ENCODE measurements at places on chromosomes 11 and 22.

GRCh38 chr11:60992842-60993409 lies 21.4 kb downstream of the CD6 start:
- DNase-seq, result no peak

- DNase-seq, result no peak
Observed at GRCh38 chr11:46321757-46322156, 25.5 kb upstream of the DGKZ start.

DNA sequence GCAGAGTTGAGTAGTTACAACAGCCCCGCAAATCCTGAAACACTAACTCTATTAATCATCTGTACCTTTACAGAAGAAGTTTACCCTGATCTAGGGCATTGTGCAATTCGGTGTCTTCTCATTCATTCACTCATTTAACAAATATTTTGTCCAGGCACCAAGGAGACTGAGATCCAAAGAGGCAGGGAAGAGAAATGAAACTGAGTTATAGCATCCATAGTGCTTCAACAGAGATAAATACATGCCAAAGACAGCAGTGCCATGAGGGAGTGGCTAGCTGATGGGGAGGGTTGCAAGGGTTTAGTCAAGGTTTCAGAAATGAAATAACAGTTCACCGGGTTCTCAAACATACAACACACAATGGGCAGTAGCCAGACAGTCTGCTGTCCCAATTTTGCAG lies 40.2 kb upstream of the MTNR1B start:
- no peak for DNase-seq

DNA sequence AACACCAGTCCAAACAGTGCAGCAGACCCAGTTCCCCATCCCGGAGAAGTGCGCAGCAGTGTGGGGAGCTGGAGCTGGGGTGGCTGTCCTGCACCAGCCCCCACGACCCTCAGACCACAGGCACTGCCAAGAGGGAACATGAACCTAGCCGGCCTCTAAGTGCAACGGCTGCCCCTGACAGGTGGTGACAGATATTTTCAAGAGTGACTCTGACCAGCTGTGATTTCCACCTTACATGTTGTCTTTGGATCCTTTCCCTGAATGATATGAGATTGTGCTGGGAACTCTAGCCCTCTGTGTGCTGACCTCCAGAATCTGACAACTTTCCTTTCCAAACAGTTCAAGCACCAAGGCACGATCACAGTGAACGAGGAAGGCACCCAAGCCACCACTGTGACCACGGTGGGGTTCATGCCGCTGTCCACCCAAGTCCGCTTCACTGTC lies 12.6 kb downstream of the SERPIND1 start:
- DNase-seq, result no peak

DNA sequence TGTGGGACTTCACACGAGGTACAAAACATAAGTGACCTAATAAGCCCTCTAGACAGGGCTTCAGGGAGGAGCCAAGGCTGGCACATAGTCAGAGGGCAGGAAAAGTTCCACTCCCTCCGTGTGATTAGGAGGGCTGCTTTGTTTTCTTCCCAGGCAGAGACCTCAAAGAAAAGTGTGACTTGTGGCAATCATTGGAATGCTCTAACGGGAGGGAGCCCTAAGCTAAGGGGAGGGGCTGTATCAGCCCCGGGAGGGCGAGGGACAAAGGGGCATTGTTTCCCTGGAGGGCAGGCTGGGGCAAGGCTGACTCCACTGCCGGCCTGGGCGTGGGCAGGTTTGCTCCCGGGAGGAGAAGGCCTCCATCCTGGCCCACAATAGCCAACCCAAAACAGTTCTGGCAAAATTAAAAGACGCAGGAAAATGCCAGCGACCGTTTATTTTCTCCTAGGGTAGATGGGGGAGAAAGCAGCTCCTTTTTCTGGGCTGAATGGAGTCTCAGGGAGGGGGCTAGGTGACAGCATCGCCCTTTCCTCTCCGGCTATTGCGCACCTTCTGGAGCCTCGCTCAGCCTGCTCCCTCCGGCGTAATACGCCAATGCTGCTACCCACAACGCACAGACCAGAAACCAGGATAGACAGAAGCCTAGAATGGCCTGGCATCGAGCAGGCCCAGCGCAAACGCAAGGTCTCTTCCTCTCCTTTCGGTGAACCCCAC lies 60.2 kb downstream of the ENDOD1 start:
- DNase-seq, result no peak

DNA sequence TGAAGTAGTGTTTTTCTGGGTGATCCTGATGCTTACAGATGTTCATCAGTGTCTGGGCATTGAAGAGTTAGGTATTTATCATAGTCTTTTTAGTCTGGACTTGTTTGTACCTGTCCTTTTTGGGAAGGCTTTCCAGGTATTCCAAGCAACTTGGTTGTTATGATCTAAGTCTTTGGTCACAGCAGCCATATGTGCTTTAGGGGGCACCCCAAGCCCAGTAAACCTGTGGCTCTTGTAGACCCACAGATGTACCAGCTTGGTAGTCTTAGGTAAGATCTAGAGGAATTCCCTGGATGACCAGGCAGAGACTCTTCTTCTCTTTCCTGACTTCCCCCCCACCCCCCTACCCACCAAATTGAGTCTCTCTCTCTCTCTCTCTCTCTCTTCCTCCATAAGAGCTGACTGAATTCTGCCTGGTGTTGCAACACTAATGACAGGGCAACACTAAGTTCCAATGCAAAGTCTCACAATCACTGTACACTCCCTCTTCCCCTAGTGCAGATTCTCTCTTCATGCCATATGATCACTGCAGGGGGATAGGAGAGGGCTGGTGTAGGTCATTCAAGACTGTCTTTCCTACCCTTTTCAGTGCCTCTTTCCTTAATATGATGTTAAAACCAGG lies 24.5 kb upstream of the MMP8 start:
- DNase-seq, result no peak

- no peak for DNase-seq
Observed at GRCh38 chr22:48528221-48528915, 1299.3 kb downstream of the BRD1 start.

GRCh38 chr11:109512249-109512648 lies 90.3 kb downstream of the C11orf87 start:
- DNase-seq, result no peak

- no peak for DNase-seq
Observed at GRCh38 chr11:86548271-86548917, 124.0 kb downstream of the ME3 start.

GRCh38 chr22:50548040-50548920 lies 2.6 kb downstream of the KLHDC7B start:
- no peak for DNase-seq

DNA sequence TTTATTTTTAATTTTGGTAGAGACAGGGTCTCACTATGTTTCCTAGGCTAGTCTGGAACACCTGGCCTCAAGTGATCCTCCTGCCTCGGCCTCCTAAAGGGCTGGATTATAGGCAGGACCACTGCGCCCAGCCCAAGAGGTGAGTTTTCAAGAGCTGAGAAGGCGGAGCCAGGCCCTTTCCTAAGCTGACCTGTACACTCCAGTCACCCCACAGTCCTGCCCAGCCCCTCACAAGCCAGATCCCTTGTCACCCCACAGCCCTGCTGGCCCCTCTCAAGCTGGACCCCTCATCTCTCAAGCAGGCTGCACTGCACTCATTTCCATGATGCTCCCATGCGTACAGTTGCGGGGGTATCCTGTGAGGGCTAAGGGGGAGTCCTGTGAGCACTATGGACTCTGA lies 2.9 kb downstream of the DENND6B start:
- no peak for DNase-seq

DNA sequence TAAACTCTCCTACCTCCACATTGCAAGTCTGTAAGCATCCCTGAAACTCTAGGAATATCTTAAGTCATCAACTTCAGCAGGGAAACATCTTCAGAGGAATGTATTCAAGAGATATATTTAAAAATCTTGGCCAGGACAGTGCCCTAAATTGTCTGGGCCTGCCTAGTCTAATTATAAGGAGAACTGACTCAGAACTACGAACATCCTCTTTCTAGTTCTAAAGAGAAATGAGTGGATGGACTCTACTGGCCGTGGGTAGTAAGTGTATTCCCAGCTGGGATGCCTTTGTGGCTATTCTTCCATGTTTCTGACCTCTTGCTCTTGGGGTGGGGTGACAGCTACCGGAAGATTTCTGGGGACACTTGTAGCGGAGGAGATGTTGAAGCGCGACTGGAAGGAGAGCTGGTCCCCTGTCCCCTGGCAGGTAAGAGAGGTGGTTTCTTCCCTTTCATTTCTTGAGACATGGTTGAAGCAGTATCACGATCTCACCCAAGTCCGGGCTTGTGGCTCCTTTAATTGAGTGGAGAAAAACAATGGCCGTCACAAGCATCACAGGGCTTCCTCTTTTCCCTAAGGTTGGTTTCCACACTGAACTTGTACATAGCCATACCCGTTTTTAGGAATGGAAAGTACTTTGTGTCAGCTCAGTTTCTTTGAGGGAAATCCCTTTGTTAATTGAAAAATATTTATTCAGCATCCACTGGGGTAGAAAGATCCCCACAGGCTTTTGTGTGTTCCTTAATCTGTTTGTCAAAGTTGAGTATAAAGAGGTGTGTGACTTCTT lies 97.7 kb upstream of the SORL1-AS1 start:
- no peak for DNase-seq

DNA sequence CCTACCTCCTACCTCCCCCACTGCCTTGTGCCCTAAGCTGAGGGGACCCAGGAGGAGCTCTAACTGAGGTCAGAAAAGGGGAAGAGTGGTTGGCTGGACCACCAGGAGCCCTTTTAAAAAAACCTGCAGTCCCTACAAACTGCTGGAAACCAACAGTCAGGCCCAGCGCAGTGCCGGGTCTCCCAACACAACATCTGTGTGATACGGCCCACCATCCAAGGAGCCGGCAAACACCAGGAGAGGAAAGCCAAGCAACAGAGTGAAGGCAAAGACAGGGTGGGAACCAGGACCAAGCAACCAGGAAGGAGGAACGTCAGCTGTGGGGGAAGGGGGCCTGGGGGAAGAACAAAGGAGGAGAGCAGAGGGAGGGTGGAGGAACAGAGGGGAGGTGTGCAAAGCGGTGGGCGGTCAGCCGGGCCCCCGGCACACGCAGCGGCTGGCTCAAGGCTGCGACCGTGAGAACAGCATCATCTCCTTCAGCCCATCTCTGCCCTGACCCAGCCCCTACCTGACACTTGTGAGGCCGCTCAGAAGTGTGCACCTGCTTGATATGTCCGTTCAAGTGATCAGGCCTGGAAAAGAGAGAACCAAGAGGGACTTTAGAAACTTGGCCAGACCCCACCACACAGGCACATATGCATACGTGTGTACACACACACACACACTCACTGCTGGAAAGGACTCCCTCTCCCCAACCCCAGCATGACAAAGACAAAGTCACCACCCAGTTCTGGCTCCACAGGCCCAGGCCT lies 3.6 kb downstream of the PATZ1 start:
- DNase-seq, result no peak

DNA sequence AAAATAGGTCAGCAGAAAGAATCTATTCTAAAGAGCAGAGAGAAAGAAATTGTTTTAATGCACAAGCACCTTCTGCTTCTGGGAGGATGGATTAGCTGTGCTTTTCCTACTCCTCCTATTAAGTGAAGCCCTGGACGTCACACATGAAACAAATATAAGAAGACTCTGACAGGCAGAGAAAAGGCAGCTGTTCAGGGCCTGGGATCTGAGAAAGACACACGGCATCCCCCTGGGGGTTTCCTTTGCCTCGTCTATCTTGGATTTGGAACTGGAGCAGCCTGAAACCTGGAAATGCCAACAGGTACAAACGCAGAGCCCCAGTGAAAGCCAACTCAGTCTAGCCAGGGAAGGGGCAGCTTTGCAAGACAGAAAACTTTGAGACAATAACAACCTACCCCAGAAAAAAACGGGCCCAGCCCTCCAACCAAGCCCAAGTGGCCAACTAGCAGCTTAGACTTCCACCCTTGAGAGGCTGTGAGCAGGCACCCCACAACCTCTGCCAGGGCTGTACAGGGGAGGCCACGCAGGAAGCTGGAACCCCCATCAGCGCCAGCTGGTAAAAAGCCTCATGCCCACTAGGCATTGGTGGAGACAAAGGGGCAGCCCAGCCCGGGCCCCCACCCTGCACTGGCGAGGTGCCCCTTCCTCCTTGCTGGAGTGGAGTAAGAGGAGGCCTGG lies 7.3 kb downstream of the CERK start:
- no peak for DNase-seq

GRCh38 chr11:19080579-19080993 lies 20.1 kb upstream of the MRGPRX2 start:
- no peak for DNase-seq

- DNase-seq, result no peak
Observed at GRCh38 chr11:79564288-79564925, 123.6 kb upstream of the TENM4 start.

- no peak for DNase-seq
Observed at GRCh38 chr11:36469063-36469462, 41.0 kb downstream of the TRAF6 start.

DNA sequence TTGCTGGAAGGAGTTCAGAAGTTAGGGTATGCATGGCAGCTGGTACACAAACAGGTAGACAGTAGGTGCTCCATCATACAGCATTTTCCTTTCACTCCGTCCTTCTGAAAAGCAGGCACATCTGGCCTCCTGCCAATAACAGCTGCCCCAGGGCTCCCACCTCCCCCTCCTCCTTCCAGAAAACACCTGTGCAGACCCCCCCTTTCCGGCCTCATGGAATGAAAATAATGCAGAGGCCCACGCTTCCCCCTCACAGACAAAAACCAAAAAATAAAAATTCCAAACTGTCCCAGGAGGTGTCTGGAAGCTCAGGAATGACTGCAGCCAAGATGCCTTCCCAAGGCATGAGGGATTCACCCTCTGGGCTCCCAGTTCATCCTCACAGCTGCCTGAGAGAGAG lies 185.5 kb downstream of the MN1 start:
- DNase-seq, result no peak

GRCh38 chr11:50074161-50074560 lies 41.5 kb downstream of the OR4C45 start:
- DNase-seq, result no peak

GRCh38 chr22:39240831-39241793 lies 3.7 kb downstream of the PDGFB start:
- DNase-seq, result no peak

- DNase-seq, result no peak
Observed at GRCh38 chr11:13120691-13121090, 111.6 kb downstream of the RASSF10 start.

DNA sequence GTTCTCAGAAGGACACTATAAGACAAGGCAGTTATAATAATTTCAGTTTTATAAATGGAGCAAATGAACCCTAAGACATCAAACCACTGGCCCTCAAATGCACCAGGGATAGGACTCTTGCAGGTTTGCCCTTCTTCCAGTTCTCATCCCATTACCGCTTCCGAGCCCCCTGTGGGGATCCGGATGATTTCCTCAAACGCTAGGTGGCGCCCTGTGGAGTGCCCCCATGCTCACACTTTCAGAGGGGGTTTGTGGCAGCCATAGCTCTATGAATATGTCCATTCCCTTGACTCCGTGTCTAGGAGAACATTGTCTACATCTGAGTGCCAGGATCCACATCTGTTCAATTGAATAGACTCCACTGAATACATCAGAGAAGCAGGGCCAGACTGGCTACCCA lies 816.3 kb downstream of the NTM start:
- DNase-seq, result no peak

- DNase-seq, result no peak
Observed at GRCh38 chr11:86463120-86463519, 88.4 kb downstream of the CCDC81 start.

GRCh38 chr22:20951932-20952380 lies 15.1 kb upstream of the AIFM3 start:
- DNase-seq, result no peak
